ENCODE measurements at places on chromosomes 3 and 15.

GRCh38 chr3:10833855-10834414 lies 17.9 kb downstream of the SLC6A11 start:
- DNase-seq = no peak

DNA sequence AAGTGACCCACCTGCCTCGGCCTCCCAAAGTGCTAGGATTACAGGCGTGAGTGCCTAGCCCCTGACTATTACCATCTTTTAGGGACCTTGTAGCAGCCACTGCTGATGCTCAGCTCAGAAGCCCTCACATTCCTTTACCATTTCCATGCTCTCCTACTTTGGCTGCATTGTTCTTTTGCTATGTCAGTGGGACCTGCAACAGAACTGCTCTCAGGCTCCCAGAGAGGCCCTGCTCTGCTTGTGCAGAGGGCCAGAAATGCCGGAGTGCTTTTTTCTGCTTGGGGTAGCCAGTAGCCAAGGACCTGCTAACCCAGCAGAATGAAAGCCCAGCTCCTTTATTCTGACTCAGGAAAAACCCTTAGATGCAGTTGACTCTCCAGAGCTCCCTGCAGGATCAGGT lies 18.3 kb upstream of the PROK2 start:
- no peak for DNase-seq

DNA sequence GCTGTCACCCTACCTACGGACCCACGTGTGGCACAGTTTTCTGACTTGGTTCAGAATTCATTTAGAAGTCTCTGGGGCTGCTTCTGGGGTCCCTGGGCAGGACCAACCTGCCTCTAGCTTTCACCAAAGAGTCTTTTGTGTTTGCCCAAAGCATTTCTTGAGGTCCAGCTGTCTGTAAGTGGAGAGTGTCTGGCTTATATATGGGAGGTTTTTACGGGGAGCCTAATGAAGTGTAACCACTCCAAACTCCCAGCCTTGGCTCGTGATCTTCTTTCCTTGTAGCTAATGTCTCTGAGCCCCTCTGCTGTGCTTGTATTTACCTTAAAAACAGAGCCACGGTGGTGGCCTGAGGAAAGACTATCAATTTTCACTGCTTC lies 109.0 kb upstream of the CTDSPL start:
- DNase-seq = no peak

DNA sequence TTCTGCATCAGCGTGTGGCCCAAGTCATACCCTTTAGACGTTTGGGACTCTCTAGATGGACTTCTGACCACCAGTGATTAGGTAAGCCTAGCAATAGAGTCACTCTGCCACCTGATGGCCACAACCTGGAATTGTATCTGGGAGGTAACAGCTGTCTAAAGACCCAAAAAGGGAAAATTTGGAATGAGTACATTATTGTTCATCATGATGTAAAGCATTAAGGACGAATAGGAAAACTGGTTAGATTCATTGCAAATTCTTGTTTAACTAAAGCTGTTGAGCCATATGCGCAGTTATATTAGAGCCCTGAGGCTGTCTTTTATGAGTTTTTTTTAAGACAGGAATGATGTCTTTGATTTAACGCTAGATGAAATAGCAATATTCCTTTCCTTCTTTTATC lies 63.6 kb downstream of the FAM81A start:
- DNase-seq = no peak

DNA sequence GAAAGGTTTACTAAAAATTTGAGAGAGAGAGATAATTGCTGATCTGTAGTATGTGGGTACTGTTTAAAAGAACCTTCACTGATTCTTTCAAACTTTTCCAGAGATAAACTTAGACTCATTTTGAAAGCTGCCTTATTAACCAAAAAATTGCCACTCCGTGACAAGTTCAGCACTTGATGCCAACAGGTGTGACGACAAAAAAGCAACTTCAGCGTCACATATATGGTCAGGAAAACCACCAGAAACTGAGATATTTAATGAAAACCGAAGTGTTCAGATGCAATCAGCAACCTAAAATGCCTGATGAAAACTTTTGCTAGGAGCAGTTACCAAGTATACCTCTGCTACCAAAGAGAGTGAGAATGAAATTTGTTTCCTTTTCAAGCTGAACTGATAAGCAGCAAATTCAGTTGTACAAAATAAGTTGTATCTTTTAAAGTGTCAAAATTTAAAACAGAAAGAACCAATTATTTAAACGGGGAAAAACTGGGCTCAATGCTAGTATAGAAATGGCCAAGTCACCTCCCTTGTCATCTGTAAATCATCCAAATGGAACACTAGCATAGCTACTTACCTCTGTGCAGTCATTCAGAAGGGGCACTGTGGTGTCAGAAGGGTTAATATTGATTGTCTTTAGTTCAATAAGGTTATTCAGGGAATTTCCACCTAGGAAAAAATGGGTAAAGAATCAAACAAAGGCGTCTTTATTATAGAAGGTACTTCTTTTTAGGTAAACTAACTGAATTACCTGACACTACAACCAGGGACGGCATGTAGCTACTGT lies 91.5 kb upstream of the OCA2 start:
- DNase-seq = no peak

DNA sequence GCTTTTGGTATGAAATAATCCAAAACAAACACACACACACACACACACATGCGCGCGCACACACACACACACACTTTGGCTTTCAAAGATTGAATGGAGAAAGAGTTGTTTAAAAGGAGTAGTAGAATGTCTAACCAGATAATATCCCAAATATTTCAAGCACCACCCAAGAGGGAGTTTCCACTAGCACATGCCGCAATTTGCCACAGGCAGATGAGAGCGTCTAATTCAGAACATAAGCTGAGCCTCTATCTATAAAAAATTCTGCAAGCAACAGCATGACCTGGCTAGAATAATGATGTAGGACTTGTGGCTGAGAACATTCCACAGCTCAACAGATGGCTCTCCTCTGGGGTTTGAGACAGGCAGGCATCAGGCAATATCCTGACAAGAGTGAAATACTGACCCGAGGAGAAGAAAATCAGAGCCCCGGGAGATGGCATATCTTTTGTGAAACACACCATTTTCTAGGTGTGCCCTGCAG lies 302.5 kb upstream of the GADL1 start:
- no peak for DNase-seq

DNA sequence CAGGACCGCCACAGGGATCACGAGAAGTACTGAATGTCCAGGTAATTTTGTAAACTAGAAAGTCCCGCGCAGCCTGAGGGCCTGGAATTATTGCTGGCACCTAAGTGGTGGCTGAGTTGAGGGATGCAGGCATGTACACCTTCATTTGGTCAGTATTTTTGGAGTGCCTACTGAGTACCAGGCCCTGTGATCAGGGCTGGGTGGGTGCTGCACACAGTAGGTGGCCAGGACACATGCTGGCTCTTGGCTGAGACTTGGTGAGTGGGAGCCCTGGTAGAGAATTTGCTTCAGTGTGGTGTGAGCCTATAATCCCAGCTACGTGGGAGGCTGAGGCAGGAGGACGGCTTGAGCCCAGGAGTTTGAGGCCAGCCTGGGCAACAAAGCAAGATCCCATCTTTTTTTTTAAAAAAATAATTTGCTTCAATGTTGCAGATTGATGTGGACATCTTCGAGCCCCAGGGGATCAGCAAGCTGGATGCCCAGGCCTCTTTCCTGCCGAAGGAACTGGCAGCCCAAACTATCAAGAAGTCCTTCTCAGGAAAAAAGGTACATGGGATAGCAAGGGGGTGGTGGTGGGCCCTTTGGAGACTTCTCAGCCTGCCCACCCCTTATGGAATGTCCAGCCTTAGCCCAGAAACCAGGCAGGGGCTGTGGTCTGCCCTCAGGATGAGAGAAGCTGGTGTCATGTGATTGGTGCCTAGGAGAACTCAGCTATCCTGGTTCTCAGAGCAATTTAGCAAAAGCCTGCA lies 2.6 kb downstream of the ITIH1 start:
- no peak for DNase-seq

All from stimulated activated CD8-positive, alpha-beta memory T cell treated with anti-CD3 and anti-CD28 coated beads, Interleukin-4, amount 100 ng/mL, for 1 hour (primary cell).